Prostate gland (tissue), 2 donors: ENCODE measurements at places on chromosomes 7 and 10. TPM values are rescaled to one million over a fixed set of nuclear protein-coding genes. Genes with fewer than 3 reads are reported as not detected.

DNA sequence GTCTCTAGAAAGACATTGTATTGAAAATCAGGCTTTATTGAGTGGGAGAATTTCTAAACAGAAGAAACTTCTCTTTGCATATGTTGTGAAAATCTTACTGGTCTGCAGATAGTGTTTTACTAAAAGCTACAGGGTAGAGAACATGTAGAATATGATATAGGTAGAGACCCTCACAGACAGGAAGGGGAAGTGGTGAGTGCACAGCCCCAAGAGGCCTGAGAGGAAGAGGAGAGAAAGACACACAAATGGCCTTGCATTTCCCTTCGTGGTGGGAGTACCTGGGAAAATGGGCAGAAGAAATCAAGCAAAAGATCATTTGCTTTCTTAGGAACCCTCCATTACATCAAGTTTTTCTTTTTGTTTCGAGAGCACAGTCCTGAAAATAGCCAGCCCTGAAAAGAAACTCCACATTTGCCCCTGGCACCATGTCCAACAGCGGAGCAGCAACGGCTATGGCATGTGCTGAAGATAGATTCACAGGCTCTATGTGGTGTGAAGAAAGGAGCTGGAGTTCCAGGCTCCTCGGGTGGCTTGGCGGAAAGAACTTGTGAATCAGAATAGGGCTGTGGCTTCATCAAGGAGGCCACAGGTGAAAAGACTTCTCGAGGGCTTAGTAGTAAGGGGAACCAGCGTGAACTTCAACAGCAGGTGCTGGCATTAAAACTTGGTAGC lies 143.5 kb downstream of the CALCR start:
- DNase-seq, result no peak

Gene ADAM8
- total RNA-seq, result 7.2 TPM

GRCh38 chr7:101231644-101232043 lies 6.0 kb downstream of the CLDN15 start:
- DNase-seq, result no peak

DNA sequence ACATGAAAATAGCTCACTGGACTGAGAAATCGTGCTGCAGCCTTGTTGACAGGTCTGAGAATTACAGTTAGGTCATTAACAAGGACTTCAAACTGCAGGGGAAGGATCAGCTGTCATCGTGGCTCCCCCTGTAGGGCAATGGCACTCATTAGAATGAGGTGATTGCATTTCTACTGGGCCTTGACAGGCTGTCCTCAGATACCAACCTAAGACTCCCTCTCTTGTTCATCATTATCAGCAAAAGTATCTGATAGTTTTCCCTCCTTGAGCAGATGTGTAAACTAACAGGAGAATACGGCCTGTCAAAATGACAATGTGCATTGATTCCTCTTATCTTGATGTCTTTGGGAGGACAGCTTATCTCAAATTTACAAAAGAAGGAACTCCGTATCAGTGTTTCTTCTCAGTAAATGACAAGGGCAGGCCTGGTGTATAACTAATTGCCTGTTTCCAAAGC lies 648.5 kb upstream of the LRRN3 start:
- DNase-seq, result peak; percentile 17

- no peak for DNase-seq
These were observed 62.9 kb downstream of the MGAM2 start for GRCh38 chr7:142174441-142174840.

- no peak for DNase-seq
These were observed 105.4 kb upstream of the GLI3 start for GRCh38 chr7:42342381-42342780.

DNA sequence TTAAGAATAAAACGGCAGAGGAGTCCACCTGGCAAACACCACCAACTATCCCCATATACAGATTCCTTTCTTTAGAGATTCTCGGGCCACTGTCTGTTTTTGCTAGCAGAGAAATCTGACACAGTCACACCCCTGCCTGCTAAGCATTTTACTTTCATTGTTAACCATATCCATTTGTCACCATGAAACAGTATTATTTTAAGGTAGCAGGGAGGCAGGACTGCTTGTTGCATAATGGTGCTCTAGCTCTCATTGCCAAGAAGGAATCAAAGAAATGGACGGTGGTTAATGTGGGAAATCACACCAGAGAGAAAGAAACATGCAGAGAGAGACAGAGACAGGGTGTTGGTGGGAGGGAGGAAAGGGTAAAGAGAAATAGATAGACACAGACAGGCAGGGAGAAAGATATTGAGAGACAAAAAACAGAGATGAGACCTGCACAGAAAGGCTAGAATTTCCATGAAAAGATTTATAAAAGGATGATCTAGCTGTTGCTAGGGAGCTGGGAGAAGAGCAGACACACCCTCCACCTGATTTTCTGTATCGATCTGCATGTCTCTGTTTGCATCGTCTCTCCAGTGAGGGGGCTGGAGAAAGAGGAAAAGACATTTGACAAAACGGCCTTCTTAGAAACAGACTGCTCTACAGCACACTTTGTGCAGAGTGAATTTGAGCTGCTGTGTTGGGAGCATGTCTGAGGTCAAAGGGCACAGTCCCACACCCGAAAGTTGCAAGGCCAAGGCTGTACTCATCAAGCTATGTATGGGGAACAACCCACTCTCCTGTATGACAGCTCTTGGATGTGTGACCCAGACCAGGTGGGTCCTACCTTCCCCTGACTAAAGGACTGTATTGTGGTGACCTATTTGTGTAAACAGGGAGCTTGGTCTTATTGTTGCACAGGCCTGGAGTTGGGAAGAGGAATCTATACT lies 303.1 kb downstream of the FZD1 start:
- no peak for DNase-seq

GRCh38 chr7:13651167-13651566 lies 338.3 kb downstream of the ETV1 start:
- DNase-seq, result no peak

- DNase-seq, result no peak
These were observed 19.1 kb upstream of the LEP start for GRCh38 chr7:128221929-128222403.

DNA sequence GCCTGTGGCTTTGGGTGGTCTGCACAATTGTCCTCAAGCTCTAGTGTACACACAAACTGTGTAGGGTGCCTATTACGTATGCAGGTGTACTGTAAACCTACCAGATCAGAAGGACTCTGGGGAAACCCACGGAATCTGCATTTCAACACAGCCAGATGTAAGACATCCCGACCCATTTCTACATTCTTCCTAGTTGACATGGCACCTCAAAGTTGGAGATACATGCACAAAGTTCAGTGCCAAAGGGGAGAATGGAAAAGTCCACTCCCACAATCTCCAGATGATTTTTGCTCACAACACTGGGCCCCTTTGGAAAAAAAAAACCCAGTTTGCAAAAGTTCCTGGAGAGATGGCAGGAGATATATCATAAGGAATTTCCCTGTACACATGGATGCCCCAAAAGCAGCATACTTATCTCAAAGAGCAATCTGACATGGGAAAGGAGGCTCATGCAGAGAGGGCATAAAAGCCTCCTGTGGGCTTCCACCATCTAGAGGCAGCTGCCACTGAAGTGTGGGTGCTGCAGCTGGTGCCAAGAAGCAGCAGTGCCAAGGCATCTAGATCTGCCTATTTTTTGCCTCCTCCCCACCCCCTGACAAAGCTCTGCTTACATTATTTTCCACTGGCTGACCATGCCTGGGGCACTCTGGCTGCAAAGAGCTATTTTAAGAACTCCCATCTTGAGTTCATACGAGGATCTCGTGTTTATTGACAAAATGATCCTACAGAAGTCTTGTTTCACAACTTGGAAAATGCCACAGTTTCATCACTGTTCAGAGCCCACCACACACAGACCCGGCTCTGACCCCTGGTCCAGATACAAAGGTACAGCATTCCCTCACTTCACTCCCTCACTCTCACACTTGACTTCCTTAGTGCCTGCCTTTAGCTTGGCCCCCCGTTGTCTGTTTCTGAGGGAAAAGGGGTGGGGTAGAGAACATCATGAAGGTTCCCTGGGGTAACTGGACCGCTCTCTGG lies 12.9 kb downstream of the TECTB start:
- DNase-seq, result no peak

Gene RBP3
- total RNA-seq, result not detected

DNA sequence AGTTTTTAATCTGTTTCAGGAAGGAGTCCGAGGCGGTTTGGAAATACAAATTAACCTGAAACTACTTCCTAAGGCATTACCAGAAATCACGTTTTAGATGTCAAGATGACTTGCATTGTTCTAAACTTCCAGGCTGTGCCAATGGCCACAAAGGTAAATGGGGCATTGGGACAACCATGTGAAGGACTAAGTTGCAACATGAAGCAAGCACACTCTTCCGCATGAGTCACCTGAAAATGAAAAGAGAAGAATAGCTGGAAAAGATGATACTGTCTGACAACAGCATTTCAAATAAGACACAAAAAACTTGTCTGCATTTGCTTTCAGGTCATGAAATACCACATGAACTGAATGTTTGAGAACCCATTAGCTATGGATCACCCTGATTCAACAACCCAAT lies 262.1 kb downstream of the AHR start:
- peak; percentile 36 for DNase-seq

GRCh38 chr7:11458736-11459483 lies 373.1 kb downstream of the THSD7A start:
- no peak for DNase-seq

Gene TEX47
- total RNA-seq, result 1.8 TPM

Gene ADO
- total RNA-seq, result 25.0 TPM

- DNase-seq, result no peak
These were observed 171.9 kb downstream of the TPST1 start for GRCh38 chr7:66377045-66377444.

DNA sequence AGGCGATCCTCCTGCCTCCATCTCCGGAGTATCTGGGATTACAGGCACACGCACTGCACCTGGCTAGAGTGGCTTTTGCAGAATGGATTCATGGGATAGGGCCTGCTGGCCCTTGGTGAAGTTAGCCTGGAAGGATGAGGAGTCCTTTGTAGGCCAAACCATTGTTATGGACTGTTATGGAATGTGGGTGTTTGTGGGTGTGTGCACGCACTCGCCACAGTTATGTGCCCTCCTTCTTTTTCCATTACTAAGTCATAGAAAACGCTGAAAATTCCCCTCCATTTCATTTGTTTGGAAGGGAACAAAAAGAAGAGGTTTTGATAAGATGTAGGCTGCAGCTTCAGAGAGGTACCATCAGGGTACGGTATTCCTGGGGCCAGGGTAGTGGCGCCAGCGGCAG lies 15.0 kb downstream of the ZNF862 start:
- DNase-seq, result no peak

Gene FFAR4
- not detected for total RNA-seq

GRCh38 chr7:101668726-101669125 lies 39.6 kb upstream of the MYL10 start:
- no peak for DNase-seq

GRCh38 chr10:62582804-62583208 lies 208.6 kb downstream of the ZNF365 start:
- no peak for DNase-seq

Gene ADAM22
- total RNA-seq, result 8.5 TPM

Gene SPDYE2
- 1.8 TPM for total RNA-seq

Gene PDE1C
- total RNA-seq, result 2.4 TPM

Gene C10orf143
- 5.1 TPM for total RNA-seq

DNA sequence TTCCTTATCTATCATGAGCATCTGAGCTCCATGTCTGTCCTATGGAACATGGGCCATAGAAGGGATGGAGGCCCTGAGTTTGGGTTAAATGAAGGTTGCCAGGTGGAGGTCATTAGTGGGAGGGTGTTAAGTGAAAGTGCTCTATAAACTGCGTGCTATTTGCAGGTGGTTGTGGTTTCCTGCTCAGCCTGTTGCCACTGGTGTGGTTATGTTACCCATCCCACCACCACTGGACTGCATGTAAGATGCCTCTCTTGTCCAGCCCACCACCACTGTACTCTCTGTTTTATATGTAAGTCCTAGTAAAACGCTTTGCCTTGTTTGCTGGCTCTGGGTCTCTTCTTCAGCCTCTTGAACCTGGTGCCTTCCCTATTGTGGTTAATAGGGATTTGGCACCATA lies 711.2 kb downstream of the SORCS3 start:
- no peak for DNase-seq

- no peak for DNase-seq
These were observed 195.0 kb downstream of the HGF start for GRCh38 chr7:81574723-81575326.

- DNase-seq, result peak; percentile 21
These were observed 179.2 kb upstream of the MBL2 start for GRCh38 chr10:52951824-52952223.

DNA sequence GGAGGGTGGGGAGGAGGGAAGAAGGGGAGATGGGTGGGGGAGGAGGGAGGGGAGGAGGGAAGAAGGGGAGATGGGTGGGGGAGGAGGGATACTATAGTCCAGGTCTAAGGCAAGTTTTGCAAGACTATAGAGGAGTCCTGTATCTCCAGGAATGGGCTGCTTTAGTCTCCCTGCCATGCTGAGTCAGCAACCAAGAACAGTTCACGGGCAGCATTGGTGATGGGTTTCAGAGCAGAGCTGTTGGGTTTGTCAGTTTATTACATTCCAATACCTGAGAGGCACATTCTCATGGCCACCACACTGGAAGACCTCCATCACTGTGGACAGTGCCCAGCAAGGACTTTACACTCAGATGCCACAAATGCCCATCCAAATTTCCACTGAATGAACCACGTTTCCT lies 212.7 kb downstream of the GRM8 start:
- no peak for DNase-seq

- DNase-seq, result no peak
These were observed 485.1 kb downstream of the SEMA3D start for GRCh38 chr7:84701524-84702306.

Gene TMEM176B
- 4.5 TPM for total RNA-seq

DNA sequence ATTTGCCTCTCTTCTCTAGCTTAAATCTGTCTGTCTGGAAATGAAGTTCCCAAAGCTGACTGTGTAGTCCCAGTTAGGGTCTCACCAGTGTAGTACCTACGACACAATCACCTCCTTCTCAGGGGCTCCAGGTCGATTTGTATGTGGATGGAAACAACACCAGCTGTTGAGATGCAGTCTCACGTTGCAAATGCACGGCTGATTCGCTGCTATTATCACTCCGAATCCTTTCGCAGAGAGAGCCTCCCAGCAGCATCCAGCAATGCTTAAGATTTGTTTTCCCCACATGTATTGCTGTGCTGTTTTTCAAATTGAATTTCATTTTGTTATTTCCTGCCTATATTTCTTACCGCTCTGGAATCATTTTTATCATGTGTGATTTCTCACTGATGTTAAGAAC lies 16.3 kb downstream of the VSTM4 start:
- no peak for DNase-seq

DNA sequence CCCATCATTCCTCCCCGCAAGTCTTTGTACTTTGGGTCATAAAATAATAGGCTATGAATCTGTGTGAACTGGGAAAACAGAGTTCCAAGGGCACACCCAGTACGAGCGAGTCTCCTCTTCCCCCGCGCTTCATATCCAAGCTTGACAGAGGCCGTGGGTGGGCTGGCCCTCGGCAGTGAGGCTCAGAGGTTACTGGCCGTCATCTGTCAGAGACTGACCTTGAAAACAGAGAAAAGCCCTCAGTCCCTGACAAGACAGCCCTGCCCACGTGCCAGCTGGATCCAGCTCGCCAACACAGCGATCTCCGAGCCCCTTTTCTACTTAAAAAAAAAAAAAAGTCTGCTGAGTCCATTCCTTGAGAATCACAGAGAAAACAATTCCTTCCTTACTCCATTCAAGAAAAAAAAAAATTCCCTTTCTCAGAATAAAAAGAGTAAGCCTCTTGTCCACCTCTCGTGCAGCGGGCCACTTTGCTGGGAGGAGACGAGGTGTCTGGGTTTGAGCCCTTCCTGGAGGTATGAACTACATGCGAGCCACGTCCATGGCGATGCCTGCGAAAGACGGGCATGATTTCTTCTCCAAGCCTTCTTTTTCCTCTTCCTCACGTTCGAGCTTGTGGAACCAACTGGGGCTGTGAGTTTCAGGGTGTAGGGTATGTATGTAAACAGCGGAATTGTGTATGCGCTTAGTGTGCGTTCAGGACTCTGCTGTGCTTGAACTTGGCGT lies 744 bp upstream of the BICC1 start:
- no peak for DNase-seq
